Right atrium auricular region (tissue), 2 donors: ENCODE measurements at places on chromosomes 12 and 14. TPM values are rescaled to one million over a fixed set of nuclear protein-coding genes. Genes with fewer than 3 reads are reported as not detected.
A peak's percentile ranks its signal among the peaks of the same experiment; 100 is the strongest.

DNA sequence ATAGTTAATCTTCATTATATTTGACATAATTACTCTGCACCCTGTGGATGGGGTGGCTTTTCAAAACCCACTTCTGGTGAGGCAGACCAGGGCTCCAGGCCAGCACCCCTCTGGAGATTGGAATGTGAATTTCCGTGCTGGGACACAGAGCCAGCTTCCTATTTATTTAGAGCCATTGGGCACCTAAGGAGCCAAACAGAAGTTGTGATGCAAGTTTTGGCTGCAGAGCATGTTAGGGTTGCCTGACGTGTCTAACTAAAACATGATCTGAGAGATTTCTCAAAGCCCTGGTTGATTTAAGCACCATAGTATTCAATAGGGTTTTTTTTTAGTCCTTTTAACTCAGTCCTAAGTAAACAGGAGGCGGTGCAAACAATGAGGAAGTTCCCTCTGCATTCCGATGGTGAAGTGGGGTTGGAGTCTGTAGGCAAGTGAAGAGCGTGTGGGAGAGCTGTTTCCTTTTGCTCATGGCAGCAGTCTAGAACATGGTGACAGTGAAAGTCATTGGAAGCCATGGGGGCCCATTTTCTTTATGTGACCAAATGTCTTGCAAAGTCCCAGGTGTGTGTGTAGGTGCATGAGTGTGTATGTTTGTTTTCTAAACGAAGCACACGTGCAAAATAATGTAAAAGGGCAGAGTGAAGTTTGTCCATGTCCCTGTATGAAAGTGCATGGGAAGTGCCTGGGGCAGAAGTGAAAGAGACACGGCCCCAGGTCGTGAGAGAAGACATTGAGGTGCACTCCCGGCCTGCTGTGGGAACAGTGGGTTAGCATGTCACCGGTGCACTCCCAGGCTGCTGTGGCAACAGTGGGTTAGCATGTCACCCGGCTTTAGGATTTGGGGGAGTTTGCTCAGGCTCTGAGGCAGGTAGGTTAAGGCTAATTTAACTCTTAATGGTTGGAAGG, 117.7 kb downstream of the PRKCH start:
- DNase-seq = peak; percentile 70

GALNT16 gene
- 17.9 TPM for total RNA-seq

GRCh38 chr14:99286761-99287160, 14.8 kb upstream of the BCL11B start:
- no peak for DNase-seq

DNA sequence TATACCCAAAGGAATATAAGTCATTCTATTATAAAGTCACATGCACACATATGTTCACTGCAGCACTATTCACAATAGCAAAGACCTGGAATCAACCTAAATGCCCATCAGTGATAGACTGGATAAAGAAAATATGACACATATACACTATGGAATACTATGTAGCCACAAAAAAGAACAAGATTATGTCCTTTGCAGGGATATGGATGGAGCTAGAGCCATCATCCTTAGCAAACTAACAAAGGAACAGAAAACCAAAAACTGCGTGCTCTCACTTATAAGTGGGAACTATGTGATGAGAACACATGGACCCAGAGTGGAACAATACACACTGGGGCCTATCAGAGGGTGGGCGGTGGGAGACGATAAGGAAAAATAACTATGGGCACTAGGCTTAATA, 21.3 kb downstream of the FBXO21 start:
- no peak for DNase-seq

CCDC85C gene
- total RNA-seq = 17.7 TPM

LHX5 gene
- total RNA-seq = not detected

GRCh38 chr12:77060136-77060882, 5.1 kb downstream of the E2F7 start:
- DNase-seq = no peak

CCDC38 gene
- total RNA-seq = not detected

GRCh38 chr12:26056335-26056734, 68.5 kb downstream of the BHLHE41 start:
- DNase-seq = no peak

ST8SIA1 gene
- 3.3 TPM for total RNA-seq

DNA sequence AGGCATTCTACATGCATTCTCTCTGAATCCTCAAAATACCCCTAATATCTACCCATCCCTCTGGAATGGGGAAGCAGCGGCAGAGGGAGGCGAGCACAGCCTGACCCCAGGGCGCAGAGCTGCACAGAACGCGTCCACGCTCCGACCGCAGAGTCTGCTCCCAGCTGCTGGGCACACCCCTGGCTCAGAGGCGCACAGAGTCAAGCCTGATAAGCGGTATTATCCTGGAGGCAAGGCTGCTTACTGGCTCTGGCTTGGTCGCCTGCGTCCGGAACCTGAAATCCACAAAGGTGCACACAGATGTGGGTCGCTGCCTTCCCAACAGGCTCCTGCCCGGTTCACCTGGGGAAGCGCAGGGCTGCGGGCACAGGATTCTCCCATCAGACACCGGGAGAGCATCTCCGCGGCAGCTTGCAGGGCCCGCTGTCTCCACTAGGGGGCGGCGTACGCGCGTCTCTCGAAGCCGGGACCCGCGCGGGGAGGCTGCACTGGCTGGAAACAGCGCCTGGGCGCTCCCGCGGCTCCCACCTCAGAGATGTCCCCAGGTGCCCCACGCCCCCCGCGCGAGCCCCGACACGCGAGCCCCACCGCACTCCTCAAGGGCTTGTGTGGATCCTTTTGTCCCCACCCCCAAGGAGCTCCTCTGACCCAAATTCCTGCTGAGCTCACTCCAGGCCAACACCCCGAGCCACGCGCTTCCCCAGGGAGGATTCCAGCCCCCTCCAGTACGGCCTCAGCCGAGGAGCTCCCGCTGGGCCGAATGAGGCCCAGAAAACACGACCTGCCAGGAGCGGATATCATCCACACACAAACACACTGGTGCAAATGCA, 120.1 kb upstream of the FZD10 start:
- DNase-seq = no peak
